MM.1S (cell line): ENCODE measurements at places on chromosomes 6 and 20.
A peak's percentile ranks its signal among the peaks of the same experiment; 100 is the strongest.

DNA sequence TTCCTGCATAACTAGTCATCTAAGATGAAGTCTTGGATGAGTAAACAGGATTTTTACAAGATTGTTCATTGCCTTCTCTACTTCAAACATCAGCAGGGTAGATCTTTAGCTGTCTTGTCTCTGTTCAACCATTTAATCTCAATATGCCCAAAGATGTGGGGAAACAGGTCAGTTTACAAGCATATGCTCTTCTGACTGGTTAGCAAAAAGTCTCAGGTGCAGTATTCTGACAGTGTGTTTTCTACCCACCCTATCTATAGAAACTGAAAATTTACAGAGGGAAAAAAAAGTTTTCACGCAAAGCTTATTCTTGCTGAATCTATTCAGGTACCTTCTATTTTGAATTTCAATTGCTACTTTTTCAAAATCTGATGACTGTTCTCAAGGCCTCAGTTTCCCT lies 29.0 kb downstream of the MAP3K5 start:
- DNase-seq = peak; percentile 52

DNA sequence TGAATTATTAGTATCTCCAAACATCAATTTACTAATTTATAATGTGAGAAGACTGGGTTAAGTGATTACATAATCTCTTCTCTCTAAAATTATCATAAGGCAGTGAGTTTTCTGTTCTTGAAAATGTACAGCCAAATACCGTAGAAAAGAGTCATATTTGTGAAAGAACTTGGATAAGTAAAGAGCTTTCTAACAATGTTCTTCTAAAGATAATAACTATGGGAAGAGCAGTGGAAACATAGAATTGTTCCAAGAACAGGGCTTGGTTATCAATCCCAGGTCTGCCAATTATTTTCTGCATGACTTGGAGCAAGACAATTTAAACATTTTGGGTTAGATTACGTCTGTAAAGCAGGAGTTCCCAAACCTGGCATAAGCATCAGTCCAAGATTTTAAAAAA lies 198.1 kb upstream of the SGK1 start:
- DNase-seq = no peak

DNA sequence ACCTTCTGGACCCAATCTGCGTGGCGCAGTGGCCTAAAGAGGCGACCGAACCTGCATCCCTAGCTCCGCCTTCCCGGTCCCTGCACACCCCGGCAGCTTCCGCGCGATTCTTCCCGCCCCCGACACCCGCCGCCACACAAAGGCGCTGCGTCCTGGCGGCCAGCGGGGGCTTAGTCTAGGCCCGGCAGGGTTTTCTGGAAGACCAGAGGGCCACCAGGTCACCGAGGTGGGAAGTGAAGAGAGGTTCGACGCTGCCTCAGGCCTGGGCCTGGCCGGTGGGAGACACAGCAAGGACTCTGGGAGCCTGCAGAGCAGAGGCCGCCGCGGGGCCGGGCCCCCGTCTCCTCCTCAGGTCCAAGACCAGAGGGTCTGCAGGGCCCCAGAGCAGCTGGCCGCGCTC lies 154.9 kb downstream of the OR2B2 start:
- peak; percentile 24 for DNase-seq

GRCh38 chr6:53436526-53437303 lies 88.0 kb upstream of the ELOVL5 start:
- peak; percentile 33 for DNase-seq

DNA sequence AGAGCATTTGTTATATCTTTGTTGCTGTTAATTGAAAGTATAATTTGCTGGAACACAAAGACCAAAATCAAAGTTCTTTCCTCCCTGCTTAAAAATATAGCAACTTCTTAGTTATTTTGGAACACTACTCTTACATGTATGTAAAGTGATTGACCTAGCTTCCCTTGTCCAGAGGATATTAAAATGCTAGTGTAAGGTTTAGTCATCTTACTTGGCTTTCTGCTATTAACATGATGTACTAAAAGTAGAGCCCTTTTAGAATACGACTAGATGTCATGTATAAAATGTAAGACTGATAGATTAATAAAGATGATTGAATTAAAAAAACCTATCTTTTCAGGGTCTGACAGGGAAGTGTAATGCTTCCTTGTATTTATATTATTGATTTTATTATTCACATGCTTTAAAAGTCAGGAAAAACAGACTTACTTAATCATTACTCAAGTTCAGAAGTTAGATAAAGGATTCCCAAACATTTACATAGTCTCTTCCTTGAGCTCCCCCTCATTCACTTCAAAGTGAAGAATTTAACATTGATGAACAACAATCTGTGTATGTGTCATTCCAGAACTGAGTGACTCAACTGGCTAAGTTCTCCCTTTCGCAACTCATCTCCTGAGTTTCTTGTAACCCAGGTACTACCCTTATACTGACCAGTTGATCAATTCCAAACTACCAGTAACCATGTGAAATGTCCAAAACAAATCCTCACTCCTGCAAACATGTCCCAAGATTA lies 50.9 kb downstream of the BTBD9 start:
- DNase-seq = no peak

DNA sequence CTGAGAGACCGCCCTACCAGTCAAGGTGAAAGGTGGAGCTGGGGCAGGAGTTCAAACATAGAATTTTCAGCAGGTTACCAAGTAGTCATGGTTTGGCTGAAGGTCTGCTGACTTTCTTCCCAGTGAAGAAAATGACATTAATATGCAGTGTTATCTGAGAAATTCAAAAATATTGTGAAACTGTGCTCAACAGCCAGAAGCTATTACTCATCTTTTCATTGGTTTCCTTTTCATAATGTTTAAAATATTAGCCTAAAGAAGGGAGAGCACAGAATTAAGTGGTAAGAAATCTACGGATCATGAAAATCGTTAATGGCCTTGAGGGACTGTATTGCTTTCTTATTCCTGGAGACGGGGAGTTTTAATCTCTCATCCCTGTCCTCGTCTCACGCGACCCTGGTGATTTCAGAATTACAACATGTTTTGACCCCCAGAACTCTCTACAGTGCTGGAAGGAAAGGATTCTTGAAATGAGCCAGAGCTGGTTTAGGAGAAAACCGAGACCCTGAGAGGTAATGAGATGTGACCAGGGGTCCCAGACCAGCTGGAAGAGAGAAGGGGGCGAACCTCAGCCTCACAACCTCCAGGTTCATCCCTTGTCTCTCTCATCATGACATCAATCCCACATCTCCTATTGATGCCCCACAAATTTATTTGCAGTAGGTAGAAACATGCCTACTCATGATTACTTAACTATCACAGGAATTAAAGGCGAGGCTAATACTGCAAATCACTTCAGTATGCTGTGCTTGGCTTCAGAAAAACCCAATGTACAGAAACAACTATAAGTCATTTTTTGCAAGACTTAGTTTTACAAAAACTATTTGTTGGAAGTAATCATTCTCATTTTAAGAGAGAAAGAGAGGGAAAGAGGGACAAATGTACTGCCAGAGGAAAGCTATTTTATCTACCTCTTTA lies 209.5 kb downstream of the FNDC1 start:
- DNase-seq = no peak

- DNase-seq = peak; percentile 74
These were observed 98.4 kb upstream of the DUSP22 start for GRCh38 chr6:193773-194310.

DNA sequence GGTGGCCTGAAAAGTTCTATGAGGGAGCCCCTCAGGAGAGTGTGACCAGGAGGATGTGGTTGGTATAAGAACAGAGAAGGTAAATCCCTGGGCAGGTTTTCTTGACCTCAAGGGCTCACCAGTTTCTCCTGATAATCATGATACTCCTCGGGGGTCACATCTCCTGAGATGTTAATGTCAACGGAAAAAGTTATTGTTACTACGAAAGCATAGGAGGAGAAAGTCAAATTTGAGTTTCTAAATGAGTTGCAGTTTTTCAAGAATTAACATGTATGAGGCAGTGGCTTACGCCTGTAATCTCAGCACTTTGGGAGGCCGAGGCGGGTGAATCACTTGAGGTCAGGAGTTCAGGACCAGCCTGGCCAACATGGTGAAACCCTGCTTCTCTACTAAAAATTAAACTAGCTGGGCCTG lies 23.4 kb downstream of the MGME1 start:
- DNase-seq = no peak

- DNase-seq = no peak
These were observed 11.0 kb downstream of the DHX35 start for GRCh38 chr20:38973107-38973506.

- DNase-seq = no peak
These were observed 277.1 kb upstream of the ECI2 start for GRCh38 chr6:4412488-4412887.

GRCh38 chr6:89985751-89986493 lies 91.7 kb downstream of the GJA10 start:
- DNase-seq = no peak

DNA sequence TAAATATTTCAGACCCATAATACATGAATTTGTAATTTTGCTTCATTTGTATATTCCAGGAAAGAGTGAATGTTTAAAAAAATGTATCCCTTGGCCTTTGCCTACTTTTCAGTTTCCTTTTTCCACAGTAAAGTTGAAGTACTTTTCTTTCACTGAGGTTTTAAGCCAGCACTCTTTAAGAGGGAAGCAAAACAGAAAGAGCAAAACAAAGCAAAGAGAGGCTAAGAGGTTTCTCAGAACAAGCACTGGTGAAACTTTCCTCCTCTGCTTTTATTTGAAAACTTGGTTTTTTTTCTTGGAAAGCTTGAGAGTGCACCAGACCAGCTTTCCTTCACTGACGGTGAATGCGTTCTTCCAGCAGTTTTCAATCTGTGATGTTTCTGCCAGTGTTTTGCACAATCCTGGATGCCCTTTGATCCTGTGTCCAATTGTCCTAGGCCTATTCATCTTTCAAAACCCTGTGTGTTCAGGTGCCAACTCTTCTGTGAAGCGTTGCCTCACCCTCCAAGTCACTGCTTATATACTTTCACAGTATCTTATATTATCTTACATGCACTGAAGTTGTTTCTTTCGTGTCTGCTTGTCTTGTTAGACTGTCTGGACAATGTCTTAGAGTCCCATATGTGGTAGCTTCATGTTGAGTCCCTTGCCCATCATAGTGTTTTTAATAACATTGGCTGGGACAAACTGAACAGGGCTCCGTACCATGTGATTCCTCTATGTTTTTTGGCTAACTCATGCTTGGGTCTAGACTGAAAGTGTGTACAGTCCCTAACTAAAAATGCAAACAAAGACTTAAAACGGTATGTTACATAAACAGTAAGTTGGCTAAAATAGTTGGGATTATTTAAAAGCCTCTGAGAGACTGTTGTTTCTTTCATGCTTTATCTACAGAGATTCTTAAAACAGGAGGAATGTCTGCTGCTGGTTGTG lies 1.9 kb downstream of the RNF217 start:
- DNase-seq = no peak

- no peak for DNase-seq
These were observed 55.0 kb downstream of the DAAM2 start for GRCh38 chr6:39847221-39847620.

- DNase-seq = peak; percentile 90
These were observed 960 bp downstream of the ATP9A start for GRCh38 chr20:51766994-51767866.

- DNase-seq = no peak
These were observed 25.1 kb downstream of the CAP2 start for GRCh38 chr6:17418281-17419188.

DNA sequence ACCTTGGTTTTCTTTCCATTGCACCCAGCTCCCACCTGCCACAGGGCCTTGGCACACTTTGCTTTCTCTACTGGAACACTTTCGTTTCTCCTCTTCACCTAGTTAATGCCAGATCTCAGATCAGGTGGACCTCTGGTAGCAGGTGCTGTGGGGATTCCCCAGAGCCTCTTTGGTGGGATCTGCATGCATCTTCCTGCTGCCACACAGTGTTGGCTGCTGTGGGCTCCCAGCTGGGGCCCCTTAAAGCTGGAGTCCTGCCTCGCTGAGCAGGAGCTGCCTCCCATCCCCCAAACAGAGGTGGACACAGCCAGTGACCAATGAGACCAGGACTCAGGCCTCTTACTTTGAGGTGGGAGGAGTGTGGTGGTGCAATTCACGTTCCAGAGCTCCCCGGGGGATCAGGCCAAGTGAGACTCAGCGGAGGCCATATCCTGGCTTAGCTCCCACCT lies 28.4 kb downstream of the CEBPB start:
- no peak for DNase-seq

- no peak for DNase-seq
These were observed 1.1 kb upstream of the SAMD5 start for GRCh38 chr6:147507162-147508041.

- DNase-seq = peak; percentile 11
These were observed 15.7 kb upstream of the MRAP2 start for GRCh38 chr6:84017709-84018452.
